SK-N-SH (cell line): ENCODE measurements at places on chromosomes 13 and 19. TPM values are rescaled to one million over a fixed set of nuclear protein-coding genes. Genes with fewer than 3 reads are reported as not detected.

DNA sequence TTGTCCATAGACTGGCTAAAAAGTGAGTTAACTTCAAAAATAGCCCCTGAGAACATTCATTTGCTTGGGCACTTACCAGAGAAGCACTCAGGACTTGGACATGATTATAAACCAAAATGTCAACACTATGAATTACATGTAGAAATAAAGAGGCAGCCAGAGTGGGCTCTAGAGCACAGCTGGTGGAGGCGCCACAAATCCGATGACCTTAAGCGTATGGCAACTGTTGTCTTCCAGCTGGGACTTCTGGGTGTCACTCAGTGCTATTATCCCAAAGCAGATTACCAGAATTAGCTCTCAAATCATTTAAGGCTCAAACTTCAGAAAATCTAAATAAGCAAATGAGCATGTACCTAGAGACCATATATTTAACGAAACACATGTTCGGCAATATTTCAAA, 1255.5 kb upstream of the SLC10A2 start:
- DNase-seq, result no peak

DNA sequence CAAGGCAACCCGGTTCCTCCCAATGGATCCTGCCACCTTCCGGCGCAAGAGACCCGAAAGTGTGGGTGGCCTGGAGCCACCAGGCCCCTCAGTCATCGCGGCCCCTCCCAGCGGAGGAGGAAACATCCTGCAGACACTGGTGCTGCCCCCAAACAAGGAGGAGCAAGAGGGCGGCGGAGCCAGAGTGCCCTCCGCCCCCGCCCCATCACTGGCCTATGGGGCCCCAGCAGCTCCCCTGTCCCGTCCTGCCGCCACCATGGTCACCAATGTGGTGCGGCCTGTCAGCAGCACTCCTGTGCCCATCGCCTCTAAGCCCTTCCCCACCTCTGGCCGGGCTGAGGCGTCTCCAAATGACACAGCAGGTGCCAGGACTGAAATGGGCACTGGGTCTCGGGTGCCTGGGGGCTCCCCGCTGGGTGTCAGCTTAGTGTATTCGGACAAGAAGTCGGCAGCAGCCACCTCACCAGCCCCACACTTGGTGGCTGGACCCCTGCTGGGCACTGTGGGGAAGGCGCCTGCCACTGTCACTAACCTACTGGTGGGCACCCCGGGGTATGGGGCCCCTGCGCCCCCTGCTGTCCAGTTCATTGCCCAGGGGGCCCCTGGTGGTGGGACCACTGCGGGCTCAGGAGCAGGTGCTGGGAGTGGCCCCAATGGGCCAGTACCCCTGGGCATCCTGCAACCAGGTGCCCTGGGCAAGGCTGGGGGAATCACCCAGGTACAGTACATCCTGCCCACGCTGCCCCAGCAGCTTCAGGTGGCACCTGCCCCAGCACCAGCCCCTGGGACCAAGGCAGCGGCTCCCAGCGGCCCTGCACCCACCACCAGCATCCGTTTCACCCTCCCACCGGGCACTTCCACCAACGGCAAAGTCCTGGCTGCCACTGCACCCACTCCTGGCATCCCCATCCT, 11.2 kb upstream of the PRR19 start:
- peak; percentile 88 for DNase-seq

DNA sequence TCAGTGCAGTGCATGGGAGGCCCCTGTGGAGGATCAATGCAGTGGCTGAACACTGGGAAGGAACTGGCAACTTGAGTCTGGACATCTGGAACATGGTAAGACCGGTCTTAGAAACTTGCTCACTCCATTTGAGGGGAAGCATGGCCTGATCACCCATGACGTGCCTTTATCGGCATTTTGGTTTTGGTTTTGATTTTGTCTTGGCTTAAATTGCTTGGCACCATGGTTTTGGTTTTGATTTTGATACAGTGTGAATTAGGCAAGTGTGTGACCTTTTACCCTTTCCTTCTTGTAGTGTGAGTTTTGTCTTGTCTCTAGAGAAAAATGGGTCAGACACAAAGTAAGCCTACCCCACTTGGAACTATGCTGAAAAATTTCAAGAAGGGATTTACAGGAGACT, 77.3 kb downstream of the ZNF486 start:
- DNase-seq, result no peak

DNA sequence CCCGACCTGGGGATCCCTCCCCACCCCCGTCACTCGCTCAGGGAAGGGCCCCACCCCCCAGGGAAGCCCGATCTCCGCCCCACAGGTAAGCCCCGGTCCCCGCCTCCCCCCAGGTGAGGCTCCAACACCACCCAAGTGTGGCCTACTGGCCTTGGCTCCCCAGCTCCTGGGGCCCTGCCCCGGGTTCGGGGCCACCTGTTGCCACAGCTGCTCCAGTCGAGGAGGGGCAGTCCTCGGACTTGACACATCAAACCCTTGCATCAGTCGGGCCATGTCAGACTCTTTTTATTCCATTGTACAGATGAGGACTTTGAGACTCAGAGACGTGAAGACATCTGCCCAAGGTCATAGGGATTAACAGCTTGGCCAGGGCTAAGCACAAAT, 512 bp downstream of the CC2D1A start:
- peak; percentile 56 for DNase-seq

DNA sequence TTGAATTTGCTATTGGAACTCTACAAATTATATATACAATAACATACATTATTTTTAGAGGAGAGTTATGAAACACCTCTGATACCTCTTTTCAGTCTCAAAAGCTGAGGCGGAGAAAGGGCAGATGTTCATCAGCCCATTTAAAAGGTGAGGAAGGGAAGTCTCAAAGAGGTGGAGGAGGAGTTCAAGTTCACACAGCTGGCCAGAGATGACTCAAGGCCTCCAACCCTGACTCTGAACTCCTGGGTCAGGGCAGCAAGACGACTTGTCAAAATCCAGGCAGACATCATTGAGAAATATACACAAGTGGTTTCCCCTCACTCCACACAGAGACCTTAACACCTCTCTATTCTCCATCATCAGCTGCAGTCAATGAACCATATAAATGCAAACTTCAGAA, 2.1 kb downstream of the SIAH3 start:
- DNase-seq, result no peak

DNA sequence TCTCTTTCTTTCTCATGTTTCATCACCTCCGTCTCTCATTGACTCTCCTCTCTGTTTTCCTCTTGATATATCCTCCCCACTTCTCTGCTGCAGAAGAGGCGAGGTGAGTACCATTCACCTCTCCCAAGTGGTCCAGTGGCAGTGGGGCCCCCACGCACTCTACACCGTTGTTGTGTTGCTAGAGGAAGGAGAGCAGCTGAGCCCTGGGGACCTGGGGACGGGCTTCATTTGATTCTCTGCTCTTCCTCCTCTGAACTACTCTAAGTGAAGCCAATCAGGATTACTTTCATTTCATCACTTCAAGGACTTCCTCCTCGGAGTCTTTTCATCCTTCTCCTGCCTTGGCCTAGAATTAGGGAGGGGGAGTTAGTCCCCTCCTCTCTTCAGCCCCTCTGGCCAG, 64.6 kb downstream of the CCNE1 start:
- no peak for DNase-seq

DNA sequence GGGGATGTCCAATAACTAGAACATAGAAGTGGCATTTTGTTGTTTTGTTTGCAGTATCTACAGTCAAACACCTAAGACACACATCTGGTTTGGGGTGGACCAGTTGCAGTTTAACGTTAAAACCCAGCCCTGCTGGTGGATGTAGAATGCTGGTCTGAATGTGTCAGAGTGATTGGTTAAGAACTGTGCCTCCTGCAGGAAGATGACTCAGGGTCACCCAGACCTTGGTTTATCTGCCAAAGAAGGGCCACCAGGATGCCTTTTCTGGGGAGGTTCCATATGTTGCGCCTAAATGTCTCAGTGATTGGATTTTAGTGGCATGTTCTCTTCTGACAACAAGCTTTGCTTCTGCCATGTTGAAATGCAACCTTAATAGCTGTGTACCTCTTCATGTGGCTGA, 23.1 kb downstream of the ZNF536 start:
- no peak for DNase-seq

- DNase-seq, result no peak
Measured at GRCh38 chr13:99421271-99421670, 80.0 kb upstream of the TM9SF2 start.

DNA sequence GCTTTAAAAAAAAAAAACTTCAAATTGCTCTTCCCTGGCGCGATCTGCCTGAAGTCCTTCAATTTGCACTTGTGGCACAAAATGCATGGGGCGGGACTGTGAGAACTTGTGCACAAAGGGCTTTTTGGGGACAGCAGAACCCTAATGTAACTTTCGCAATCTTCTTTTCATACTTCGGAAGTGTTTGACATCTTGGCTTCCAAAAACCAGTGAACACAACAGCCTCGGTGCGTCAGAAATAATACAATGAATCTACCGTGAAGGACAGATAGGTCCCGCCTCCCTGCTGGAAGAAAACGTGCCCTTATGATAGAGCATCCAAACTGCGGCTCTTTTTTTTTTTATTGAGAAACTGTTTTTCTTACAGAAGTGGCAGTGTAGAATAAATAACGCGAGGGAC, 36.6 kb downstream of the KLF2 start:
- DNase-seq, result no peak

DNA sequence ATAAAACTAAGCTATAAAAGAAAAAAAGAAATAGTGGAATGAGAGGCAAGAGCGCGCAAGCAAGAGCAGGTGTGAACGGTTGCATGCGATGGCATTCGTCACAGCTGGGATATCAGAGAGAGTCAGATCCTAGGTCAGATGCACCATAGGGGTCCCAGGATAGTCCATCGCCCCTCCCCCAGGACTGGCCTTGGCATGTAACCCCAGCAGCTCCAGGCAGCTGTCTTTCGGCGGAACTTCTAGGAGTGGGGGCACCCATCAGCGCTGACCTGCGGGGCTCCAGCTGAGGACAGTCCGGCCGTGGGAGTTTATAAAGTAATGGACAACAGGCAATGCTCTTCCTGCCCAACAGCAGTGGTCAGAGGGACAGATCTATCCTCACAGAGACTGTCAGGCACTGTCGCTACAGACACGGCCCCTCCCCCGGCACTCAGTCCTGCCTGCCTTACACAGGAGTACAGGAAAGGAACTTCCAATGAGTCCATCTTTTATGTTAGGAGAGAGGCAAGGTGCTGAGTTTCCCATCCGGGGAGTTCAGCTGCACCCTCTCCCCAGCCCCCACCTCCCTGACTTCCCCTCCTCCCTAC, 1.4 kb downstream of the SIAH3 start:
- peak; percentile 42 for DNase-seq

DNA sequence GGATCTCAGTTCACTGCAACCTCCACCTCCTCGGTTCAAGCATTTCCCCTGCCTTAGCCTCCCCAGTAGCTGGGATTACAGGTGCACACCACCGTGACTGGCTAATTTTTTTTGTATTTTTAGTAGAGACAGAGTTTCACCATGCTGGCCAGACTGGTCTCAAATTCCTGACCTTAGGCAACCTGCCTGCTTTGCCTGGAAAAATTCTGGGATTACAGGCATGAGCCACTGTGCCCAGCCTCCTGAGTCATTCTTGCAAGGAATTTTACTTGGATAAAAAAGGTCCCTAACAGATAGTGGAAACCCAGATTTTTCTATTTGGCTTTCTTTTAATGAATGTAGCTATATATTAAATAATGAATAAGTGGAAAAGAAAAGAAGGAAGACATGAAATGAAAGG, 449.9 kb upstream of the ATXN8OS start:
- DNase-seq, result no peak

GRCh38 chr13:41652735-41653361, 195.5 kb downstream of the RGCC start:
- peak; percentile 60 for DNase-seq

DNA sequence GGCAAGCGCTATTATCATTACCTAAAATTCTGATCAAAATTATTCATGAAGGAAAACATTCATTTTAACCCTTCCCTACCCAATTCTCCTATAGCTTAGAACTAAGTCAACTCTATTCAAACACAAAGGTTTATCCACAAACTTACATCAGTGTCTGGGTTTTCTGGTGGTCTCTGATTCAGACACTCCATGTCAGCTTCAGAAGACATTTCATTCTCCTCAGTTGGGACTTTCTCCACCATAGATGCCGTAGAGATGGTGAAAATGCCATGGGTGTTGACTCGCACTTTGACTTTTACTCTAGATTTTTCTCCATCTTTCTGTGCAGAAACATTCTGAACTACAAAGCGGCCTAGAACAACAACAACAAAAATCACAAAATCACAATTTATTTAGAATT, 16.3 kb downstream of the HSPH1 start:
- no peak for DNase-seq

GRCh38 chr13:101397742-101398141, 18.6 kb downstream of the NALCN start:
- DNase-seq, result no peak

- DNase-seq, result no peak
Measured at GRCh38 chr13:76795701-76796695, 90.2 kb downstream of the KCTD12 start.

DNA sequence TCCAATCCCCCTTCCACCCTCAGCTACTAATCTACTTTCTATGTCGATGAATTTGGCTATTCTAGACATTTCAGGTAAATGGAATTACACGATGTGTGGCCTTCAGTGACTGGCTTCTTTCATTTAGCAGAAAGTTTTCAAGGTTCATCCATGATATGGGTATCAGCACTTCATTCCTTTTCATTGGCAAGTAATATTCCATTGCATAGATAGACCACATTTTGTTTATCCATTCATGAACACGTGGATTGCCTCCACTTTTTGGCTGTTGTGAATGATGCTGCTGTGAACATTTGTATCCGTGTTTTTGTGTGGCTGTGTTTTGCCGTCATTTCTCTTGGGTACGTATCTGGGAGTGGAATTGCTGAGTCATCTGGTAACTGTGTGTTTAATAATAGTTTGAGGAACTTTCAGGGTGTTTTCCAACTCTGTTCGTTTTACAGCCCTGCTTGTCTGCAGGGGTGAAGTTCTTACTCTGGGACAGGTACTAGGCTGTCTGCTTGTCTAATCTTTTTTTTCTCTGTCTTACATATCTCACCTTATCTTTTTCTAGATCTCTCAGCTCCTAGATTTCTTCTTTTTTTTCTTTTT, 32.5 kb downstream of the MARK4 start:
- no peak for DNase-seq

DNA sequence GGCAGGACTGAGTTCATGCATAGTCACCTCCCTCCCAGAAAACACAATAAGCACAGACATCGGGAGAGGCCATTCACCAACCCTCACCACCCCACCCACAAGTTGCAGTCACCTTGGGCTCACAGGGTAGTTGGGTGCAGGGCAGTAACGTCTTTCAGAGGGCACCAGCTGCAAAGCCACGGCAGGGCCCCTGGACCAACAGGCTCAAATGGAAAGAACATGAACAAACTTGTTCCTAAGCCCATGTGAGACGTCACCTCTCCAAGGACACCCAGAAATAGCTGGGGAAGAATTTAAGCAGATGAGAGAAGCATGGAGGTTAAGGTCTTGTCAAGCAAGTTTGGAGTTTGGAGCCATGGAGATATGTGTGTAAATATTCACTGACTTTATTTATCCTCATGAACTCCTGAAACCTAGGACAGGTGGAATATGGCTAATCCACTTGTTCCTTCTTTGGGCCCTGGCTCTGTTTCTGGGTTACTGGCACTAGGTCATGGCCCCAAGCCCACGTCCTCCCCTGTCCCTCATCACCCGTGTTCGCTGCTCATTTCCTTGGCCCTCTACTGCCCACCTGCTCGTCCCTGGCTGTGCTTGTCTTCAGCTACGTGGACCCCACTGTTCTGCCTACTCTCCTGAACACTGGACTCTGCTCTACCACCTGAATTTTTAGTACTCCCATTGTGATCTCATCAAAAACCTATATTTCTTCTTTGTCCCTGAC, 40.4 kb downstream of the SACS start:
- no peak for DNase-seq

Gene ZNF426
- 2.4 and 3.5 TPM in 2 replicates for polyA plus RNA-seq

Gene SYMPK
- 76.3 and 92.7 TPM in 2 replicates for polyA plus RNA-seq

Gene C3
- polyA plus RNA-seq, result 0.67 and 0.71 TPM in 2 replicates

Gene PTGER1
- 4.6 and 6.0 TPM in 2 replicates for polyA plus RNA-seq

Gene FAM124A
- polyA plus RNA-seq, result 1.5 and 2.0 TPM in 2 replicates

Gene RYR1
- polyA plus RNA-seq, result under 0.01 TPM in 2 replicates
